ENCODE measurements at places on chromosomes 16 and 17.

GRCh38 chr16:89921702-89922476 lies 1.3 kb upstream of the TUBB3 start:
- DNase-seq: peak; percentile 96

DNA sequence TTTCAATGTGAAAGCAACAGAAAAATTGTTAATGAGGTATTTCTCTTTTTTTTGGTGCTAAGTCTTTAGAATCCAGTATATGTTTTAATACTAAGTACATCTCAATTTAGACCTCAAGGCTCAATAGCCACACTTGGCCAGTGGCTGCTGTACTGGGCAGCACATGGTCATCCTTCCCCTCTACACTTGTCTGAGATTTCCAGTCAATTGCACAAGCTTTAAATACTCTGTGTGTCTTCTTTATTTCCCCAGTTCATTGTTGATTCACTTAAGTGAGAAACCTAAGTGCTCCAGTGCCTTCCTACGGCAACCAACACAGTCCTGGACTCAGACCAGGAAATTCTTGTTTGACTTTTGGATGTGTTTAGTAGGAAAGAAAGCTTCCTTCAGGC lies 62.2 kb downstream of the TNRC6C start:
- no peak for DNase-seq

- no peak for DNase-seq
These were observed 11.2 kb downstream of the PIEZO1 start for GRCh38 chr16:88773812-88774291.

- DNase-seq: no peak
These were observed 29.0 kb upstream of the CLEC3A start for GRCh38 chr16:77993111-77993985.

DNA sequence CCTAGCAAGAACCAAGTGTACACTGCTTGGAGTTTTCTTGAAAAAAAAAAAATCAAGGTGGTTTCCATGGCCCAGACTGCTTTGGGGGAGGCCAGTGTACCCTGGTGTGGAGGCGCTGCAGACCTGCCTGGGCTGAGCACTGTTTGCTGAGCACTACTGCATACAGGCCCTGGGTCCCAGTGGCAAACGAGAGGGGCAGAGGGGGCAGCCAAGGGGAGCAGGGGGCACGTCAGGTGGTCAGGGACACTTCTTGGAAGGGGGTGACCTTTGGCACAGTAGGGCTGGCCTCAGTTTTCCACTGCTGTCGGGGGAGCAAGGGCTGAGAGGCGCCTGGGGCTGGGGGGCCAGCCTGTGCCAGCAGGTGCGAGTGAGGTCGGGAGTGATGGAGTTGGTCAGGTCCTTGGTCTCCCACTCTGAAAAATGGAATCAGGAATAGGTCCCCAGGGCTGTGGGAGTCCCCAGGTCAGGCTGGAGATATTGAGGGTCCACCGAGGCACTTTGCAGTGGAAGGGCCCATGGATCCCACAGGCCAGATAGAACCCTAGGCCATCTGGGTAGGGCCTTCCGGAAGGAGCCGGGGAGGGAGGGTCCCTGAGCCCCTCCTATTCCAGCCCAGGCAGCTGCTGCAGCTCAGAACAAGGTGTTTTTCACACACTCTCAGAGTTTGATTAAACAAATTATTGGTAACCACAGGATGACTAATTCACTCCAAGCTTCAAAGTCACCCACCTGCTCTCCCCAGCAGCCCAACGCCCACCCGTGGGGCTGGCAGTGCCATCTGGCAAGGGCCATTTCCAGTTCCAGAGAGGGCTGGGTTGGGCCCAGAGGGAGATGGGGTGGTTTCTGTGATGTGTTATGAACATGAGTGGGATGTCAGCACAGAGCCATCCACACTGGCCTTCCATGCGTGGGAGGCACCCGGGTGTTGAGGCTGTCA lies 3.5 kb downstream of the ZFPM1 start:
- DNase-seq: no peak

GRCh38 chr17:47728214-47728877 lies 4.7 kb upstream of the TBX21 start:
- no peak for DNase-seq

- no peak for DNase-seq
These were observed 21.9 kb downstream of the GJD3 start for GRCh38 chr17:40342504-40343218.

GRCh38 chr16:84150926-84151325 lies 5.8 kb downstream of the DNAAF1 start:
- no peak for DNase-seq

DNA sequence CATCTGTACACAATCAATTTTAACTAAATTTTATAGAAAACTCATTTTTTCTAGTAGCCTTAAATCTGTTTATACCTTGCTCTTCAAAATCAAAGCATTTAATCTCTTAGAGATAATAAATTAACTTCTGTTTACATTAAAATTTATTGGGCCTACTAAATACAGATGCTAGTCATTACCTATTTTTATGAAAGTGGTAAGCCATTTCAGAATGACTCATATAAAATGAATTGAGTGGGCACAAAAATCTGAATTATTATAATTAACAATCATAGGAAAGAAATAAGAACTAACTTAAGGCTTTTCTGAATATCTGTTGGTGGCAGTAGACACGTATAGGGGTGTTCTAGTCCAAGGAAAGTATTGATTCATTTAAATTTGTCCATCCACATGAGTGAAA lies 157.9 kb downstream of the KCNJ2 start:
- no peak for DNase-seq

- DNase-seq: no peak
These were observed 17.6 kb upstream of the CDH13 start for GRCh38 chr16:82609140-82609539.

DNA sequence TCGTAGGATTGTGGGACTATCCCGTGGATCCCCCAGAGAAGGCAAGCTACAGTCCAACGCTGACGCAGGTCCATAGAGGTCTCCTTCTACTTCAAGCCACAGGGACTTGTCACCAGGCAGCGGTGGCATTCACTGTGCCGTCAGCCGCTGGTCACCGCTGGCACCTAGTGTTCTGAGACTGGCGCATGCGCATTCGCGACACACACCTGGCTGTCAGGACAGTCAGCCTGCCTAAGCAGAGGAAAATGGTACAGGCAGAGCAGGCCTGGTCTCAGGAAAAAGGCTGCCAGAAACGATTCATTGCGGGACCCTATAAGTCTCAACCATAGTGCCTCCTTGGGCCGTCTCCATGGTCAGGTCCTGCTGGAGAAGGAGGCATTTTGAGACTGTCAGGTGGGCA lies 138.0 kb upstream of the WSB1 start:
- peak; percentile 64 for DNase-seq

DNA sequence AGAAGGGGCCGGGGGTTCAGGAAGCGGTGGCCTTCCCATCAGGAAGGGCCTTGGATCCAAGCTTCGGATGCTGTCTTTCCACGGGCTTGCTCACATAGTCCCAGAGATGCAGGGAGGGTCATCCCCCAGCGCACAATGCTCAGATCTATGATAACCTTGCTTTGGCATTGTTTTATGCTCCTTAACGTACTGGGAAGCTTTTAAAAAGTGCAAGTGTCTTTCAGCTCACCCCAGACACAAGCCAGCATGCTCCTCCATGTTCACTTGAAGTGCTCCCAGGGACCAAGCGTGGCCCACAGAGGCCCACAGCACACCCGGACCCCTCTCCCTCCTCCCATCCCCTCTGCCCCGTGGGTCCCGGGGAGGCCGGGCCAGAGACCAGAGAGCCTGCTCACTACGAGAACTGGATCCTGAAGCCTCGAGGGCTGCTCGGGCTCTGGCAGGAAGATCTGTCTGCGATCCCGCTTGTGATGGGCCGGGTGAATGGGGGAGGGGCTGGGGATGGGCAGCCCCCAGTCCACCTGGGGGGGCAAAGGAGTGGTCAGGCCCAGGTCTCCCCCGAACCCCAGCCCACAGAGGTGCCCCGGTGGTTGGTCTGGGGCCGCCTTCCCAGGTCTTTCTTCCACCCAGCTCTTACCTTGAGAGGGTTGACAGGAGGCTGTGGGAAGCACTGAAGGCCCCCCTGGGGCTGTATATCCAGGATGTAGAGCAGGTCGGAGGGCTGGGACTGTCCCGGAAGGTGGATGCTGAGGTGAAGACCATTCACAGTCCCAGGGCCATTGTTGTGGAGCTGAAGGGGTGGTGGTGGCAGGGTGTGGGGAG lies 11.8 kb upstream of the FAM171A2 start:
- no peak for DNase-seq

DNA sequence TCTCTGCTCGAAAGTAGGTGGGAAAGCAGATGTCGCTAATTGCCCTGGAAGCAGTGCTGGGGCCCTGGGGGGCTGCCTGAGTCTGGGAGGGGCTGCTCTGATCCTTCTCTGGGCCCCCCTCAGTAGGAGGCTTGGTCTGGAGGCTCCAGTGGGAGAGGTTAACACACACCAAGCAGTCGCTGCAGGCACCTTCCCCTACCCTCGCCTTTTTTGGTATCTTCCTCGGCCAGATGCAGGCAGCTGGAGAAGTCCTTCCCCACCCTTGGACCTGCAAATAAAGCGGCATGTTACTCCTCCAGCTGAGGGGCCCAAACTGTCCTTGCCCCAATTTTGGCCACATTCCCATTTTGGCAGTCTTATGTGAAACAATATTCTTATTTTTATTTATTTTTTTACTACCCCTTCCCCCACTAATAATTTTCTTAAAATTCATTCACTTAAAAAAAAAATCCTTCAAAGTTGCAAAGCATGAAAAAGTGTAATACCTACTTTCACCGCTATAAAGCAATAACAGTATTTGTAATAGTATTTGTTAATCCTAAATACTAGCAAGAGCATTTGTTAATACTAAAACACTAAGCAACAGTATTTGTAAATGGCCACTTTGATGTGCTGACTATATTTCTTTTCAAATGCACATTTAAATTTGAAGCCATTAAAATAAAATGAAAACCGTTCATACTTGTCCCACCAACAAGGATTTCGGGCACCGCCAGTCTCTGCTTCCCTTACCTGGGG lies 15.0 kb downstream of the C16orf46 start:
- no peak for DNase-seq

GRCh38 chr17:60436676-60437075 lies 14.4 kb downstream of the CHCT1 start:
- DNase-seq: no peak

DNA sequence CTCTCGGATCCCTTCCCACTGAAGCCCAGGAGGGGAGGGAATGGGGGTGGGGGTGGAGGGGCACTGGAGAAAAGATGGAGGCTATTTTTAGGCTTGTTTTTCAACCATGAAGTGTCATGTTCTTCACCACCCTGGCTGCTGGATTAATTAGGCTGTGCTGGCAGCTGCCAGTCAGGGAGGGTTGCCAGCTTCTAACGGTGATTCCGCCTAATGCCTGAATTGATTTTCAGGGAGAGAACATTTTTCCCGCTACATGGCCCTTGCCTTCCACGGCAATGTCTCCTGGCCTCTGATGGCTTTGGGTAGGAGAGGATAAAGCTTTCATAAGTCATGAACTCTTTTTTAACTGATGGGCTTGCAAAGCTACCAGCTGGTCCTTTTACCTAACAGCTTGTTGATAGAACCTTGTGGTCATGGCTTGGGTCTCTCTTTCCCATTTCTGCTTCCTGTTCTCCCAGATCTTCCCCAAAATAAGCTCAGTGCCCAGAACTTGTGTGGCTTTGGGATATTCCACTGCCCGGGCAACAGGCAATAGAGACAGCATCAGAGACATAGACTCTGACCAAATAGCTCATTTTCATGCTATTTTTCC lies 167.4 kb downstream of the PITPNC1 start:
- no peak for DNase-seq

DNA sequence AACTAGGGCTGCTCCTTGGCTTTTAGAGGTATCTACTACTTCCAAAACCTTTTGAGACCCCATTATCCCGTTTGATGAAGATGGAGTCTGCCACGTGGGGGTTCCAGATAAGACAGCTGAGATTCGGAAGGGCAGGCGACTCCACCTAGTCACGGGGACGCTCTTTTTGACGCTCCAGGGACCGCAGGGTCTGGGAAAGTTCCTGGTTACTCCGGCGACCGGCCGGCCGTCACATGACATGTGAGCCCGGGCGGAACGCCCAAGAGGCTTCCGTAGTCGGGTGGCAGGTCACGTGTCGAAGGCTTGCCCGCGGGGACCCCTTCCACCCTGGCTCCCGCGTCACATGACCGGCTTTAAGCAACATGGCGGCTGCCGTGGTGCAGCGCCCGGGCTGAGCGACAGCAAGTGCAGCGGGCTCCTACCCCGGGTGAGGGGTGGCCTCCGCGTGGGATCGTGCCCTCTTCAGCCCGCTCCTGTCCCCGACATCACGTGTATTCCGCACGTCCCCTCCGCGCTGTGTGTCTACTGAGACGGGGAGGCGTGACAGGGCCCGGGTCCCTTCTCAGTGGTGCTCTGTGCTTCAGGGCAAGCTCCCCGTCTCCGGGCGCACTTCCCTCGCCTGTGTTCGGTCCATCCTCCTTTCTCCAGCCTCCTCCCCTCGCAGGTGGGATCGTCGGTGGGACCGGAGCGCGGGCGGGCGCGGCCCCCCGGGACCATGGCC lies at the start of gene SPNS1:
Gene SPNS1 (plus strand): TSS at position 342 of the 721 bp plus-strand sequence. CDS start 374 bp downstream, at position 716.
- peak; percentile 99 for DNase-seq

DNA sequence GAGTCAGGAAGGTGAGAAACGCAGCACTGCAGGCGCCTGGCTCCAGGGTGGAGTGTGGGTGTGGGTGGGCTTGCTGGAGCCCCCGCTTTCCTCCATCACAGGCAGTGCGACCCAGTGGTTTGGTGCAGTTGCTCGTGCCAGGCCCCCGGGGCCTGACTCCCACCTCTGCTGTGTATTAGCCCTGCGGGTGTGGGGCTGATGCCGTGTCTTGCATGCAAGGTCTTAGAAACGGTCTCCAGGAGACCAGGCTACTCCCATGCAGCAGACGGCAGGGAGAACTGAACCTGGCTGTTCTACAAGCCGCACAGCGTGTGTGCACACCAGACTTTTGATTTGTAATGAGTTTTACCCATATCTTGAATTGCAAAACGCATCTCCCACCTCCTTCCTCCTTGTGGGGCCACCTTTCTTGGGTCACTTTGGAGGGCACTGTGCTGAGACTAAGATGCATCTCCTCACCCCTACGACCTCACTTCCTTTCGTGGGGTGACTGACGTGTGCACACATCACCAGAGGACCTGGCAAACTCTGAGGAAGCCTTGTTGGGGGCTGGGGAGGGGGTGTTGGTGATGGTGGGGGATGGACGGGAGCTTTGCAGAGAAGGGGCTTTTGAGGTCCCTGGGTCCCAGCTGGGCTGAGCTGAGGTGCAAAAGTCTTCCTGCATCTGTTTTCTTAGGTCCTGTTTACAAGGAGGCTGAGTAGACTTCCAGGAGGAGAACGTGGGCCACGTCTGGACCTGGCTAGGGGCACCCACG lies 101.8 kb upstream of the TNRC6C start:
- no peak for DNase-seq

DNA sequence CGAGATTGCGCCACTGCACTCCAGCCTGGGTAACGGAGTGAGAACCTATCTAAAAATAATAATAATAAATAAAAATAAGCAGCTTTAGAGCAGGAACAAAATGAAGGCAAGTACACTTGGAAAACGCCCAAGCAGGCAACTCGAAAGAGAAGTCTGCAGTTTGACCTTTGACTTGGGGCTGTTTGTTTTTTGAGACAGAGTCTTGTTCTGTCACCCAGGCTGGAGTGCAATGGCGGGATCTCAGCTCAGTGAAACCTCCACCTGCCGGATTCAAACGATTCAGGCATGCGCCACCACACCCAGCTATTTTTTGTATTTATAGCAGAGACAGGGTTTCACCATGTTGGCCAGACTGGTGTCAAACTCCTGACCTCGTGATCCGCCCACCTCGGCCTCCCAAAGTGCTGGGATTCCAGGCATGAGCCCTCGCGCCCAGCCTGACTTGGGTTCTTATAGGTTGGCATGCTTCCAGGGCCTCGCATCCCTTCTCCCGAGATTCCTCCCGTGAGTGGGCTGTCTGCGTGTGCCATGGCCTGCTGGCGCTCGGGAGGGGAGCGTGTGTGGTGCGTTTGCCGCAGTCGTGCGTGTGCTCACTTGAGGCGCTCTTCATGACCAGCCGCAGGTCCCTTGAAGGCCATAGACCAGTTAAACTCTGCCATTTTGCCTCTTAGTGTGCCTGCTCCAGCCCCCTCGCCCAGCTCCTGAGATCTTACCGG lies 18.4 kb upstream of the UBE2I start:
- no peak for DNase-seq

Measured in osteocyte (in vitro differentiated cells).